Anterior cingulate cortex (tissue), 58 donors: ENCODE measurements at places on chromosomes 4 and X.

DNA sequence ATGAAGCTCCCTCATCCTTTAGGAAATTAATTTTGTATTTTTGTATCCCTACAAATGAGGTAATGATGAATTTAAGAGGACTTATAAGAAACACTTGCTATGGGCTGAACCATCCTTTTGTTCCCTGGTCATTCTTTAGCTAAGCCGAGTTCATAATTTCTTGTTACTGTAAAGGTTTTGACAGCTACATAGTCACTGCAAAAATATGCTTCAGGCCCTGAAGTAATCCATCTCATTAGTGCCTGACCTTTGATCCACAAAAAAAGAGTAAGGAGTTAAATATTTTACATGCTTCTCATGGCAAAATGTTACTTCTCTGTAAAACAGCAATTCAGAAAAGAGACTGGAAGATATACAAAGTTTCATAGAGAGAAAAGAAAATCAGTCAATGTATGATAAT is 290.6 kb upstream of the SLIT2 start:
- no peak for DNase-seq

GRCh38 chr4:102723511-102723910 is 37.3 kb downstream of the MANBA start:
- no peak for DNase-seq

DNA sequence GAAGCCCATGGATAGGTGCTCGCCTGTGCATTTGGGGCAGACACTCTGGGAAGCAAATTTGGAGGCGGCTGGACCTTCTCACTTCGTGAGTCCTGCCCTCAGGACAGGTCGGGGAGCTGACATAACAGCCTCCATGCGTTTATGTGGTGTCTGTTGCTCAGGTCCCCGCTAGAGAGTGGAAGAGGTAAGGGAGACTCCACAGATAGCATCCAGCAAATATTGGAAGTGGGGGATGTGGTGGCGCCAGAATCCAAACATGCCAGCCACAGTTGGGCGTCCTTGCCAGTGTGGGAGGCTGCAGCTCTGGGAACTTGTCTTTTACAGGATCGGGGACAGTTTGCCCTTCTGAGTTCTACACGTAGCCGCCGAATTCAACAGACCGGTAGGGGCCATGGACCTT is 47.8 kb downstream of the ZNF182 start:
- DNase-seq, result no peak

GRCh38 chr4:1614854-1615595 is 69.1 kb downstream of the FAM53A start:
- no peak for DNase-seq

GRCh38 chr4:184636897-184637296 is 12.3 kb downstream of the CASP3 start:
- DNase-seq, result no peak

- no peak for DNase-seq
These were observed 76.9 kb downstream of the CAMK2D start for GRCh38 chr4:113684534-113685091.

GRCh38 chr4:169226565-169226964 is 44.2 kb downstream of the SH3RF1 start:
- no peak for DNase-seq

GRCh38 chr4:108971473-108971872 is 208.6 kb upstream of the ETNPPL start:
- no peak for DNase-seq

DNA sequence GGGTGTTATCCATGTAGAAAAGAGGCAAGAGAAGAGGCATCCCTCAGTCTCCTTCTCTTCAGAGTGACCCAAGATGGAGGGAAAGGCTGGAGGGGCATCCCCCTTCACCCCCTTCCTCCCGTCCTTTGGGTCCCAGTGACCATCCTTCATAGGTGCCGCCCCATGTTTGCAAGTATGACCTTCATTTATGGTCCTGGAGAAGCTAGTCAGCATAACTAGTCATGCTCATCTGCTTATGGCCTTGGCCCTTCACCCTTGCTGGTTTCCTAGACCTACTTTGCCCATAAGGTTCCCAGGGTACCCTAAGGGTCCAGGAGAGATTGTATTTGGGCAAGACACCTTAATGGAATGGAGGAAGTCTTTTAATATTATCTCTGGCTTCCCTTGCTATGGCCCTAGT is 46.7 kb downstream of the HMGB2 start:
- DNase-seq, result no peak

- no peak for DNase-seq
These were observed 113.0 kb upstream of the TLR3 start for GRCh38 chr4:185955826-185956543.

DNA sequence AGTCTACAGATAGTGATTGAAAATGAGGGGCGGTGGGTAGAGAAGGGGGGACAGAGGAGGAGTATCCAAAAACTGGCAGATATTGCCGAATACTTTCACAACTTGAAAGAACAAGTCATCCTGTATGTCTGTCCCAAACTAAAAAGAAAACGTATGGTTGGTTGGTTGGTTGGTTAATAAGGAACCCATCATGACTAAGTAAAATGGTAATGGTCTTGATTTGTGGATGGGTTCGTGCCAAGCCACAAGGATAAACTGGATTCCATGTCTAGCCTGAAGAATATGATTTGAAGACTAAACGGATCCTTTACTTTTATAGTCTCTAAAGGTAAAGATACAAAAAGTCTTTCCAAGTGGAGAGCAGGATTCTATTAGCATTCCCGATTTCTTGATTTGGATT is 208.4 kb downstream of the DCLK2 start:
- no peak for DNase-seq

- DNase-seq, result no peak
These were observed 28.7 kb downstream of the INPP4B start for GRCh38 chr4:142817442-142817841.

GRCh38 chr4:77669946-77670590 is 64.4 kb downstream of the CXCL13 start:
- DNase-seq, result no peak

GRCh38 chr4:165532976-165533375 is 154.2 kb downstream of the CPE start:
- no peak for DNase-seq

DNA sequence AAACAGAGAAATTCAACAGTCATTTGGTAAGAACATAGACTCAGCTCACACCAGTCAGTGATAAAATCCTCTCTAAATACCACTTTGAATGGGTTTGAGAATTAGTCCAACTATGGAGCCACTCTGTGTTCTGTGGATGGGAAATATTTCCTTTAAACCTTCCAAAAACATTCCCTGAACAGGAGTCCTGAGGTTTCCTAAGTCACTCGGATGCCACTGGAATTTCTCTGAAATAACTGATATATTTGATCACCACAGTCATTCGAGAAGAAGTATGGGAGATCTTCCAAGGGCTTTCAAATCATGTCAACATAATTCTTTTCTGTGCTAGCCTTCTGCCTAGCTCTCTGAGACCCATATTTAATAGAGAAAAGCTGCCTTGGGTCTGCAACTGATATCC is 958.6 kb downstream of the STIM2 start:
- DNase-seq, result no peak

- DNase-seq, result no peak
These were observed 26.4 kb downstream of the NOP14 start for GRCh38 chr4:2936773-2937145.

- DNase-seq, result no peak
These were observed 57.2 kb upstream of the PUDP start for GRCh38 chrX:7205037-7205577.

DNA sequence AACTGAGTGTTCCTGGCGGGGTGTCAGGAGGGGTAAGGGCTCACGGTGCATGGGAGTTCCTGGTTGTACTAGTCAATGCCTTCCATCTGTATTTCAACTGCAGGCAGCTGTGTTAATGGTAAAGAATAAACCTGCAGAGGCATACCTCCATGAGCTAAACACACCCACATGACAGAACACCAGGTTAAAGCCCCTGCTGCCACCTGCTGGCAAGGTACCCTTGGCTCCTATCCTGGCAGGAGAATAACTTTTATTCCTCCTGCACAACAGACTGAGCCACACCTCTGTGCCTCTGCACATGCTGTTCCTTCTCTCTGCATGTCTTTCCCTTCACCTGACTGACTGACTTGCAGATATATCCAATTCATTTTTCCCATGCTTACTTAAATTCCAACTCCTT is 11.1 kb downstream of the ITIH6 start:
- DNase-seq, result no peak

DNA sequence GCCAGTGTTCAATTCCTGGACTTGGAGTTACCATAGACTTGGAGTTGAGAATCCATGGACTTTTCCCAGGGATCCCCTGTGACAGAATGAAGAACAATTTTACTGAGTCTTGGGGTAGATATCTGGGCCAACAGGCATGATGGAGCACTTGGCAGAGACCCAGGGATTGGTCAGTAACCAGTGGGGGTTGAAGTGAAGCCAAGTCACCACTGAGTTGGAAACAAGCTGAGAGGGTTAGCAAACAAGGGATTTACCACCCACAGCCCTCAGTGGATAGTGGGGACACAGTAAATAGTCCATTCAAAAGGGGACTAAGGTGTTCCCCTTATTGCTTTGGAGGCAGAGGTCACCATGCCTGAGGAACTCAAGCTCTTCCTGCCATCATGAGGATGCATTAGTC is 281.7 kb downstream of the PPP1R2C start:
- DNase-seq, result no peak

- DNase-seq, result peak; percentile 2
These were observed 7.3 kb upstream of the HMGB3 start for GRCh38 chrX:150975655-150976390.

GRCh38 chr4:139973616-139974015 is 180.4 kb downstream of the MAML3 start:
- no peak for DNase-seq

- DNase-seq, result no peak
These were observed 187.4 kb downstream of the TEX13C start for GRCh38 chrX:125507119-125507518.

- no peak for DNase-seq
These were observed 12.4 kb upstream of the SH3RF1 start for GRCh38 chr4:169283114-169283509.

DNA sequence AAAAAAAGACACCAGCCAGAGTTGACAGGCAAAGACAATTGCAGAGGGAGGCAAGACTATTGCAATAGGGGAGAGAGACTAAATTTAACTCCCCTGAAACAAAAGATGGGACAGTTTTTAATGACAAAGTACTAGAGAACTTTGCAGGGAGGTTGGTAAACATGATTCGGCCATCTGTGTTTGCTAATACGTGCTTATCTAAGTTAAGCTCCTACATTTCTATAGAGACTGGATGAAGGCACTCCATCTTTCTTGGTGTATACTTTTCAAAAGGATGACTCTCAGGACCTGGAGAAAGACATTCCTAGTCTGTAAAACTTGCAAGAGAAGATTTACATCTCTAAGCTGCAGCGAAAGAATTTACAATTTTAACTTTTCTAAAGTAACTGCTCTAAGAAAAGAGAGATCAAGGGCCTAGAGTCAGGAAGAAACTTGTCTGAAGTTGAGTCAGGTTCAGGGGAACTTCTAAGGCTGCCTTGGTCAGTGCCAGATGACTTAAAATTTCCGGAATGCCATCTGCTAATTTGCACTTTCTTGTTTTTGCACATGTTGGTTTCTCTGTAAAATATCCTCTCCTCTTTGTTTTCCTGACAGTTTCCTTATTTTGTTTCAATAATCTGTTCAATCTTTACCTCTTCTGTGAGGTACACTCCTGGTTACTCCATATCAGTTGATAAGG is 10.6 kb downstream of the ADAM29 start:
- DNase-seq, result no peak

- DNase-seq, result no peak
These were observed 39.3 kb upstream of the LPAR4 start for GRCh38 chrX:78708262-78708661.

DNA sequence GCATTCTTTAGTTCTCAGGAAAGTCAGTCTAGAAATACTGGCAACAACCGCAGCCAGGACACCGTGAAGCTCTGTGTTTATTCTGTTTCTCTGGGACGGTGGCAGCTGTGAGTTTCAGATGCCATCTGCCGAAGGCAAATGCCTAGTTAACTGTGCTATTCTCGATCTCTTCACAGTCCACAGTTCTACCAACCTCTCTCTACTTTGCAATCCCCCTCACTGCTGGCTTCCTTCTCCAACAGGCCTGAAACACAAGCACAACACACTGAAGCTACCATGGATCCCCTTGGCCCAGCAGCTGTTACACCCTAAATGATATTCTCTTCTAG is 118.8 kb downstream of the ZNF827 start:
- peak; percentile 4 for DNase-seq

DNA sequence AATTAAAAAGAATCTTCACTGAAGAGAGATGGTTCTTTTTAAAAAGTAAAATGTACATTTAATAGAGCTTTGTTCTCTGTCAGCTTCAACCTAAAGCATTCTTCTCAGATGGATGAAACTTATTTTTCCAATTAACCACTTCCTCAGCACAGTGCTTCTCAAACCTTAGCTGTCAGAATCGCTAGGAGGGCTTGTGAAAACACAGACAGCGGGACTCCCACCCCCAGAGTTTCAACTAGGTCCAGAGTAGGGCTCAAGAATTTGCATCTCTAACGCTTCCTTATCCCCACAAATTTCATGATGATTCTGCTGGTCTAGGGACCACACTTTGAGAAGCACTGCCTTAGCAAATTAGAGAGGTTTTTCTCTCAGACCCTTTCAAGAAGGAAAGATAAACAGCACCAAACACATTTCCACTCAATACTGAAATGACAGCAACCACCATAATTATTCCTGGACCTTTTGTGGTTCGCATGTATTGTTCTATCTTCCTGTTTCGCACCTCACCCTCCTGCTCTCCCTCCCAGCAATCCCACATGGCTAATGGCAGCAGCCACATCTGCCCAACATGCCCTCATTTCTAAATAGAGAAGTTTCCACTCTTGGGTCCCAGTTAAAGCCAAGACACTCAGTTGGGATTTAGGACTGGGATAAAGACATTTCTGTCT is 73.2 kb downstream of the ZNF827 start:
- no peak for DNase-seq

DNA sequence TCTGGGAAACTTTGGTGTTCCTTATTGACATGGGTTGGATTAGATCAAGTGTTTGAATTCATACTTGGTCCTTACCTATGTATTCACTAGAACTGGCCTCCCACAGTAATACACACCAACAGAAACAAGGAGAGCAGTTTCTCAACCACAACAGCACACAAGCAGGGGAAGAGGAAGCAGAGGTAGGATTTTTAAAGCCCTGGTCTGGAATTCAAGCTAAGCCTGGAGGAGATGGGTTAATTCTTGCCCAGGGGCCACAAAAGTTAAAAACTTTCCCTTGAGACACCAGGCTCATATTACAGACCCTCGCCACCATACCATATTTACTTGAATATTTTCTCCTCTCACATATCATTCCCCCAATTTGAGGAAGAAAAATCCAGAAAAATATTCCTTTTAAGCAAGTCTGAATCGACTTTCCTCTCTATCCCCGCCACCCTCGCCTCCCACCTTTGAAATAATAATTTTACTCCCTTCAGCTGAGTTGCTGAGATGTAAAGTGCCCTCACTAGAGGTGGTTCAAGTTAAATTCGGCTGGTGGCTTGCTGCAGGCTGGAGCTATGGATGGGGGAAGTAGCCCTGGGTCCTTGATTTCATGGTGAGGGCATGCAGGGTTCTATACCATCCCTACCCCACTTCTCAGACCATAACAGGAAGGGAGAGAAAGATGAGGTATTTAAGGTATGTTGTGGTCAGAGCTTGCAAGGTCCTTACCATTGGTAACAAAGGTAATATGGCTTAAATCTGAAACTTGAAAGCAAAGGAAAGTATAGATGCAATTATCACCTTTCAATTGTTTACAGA is 440.2 kb downstream of the INPP4B start:
- DNase-seq, result no peak
